ENCODE measurements at places on chromosomes 7 and 10.

DNA sequence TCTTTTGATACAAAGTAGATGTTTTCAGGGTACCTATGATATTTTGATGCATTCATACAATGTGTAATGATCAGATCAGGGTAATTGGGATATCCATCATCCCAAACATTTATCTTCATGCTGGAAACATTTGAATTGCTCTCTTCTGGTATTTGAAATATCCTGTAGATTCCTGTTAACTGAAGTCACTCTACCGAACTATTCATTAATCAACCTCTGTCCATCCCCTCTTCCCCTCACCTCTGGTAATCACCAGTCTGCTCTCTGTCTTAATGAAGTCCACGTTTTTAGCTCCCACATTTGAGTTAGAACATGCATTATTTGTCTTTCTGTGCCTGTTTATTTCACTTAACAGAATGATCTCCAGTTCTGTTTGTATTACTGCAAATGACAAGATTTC is 11.3 kb downstream of the MTG1 start:
- DNase-seq, result no peak

DNA sequence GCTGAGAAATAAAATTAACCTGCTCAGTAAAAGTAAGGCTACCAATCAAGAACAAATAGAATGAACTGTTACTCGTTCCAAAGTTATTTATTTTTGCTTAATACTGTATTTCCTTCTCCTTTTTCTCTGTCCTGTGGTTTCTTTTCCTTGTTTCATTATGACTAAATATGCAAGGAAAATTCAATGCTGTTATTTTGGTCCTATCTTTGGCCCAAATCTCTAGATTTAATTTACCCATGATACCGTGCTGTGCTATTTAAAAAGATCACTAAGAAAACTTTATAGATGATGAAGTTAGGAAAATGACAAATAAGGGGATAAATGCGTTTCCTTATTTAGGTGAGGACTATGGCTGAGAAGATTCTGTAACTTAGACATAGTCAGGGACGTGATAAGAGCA is 45.3 kb upstream of the FAM133B start:
- no peak for DNase-seq

DNA sequence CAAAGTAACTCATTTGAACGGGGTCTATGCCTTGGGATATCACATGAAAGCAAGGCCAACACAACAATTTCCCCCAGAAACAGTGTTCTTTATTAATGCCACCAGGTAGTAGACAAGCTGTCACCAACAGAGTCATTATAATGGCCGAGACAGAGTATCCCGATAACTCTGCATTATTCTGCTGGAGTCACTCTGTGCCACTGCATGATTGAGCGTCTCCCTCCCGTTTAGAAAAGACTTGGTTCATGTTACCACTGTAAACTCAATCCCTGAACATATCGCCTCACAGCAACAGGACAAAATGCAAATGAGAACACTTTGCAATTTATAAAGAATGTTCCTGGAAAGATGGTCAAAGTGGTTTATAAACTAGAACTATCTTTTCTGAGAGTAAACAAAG is 932.5 kb downstream of the GATA3 start:
- DNase-seq, result no peak

DNA sequence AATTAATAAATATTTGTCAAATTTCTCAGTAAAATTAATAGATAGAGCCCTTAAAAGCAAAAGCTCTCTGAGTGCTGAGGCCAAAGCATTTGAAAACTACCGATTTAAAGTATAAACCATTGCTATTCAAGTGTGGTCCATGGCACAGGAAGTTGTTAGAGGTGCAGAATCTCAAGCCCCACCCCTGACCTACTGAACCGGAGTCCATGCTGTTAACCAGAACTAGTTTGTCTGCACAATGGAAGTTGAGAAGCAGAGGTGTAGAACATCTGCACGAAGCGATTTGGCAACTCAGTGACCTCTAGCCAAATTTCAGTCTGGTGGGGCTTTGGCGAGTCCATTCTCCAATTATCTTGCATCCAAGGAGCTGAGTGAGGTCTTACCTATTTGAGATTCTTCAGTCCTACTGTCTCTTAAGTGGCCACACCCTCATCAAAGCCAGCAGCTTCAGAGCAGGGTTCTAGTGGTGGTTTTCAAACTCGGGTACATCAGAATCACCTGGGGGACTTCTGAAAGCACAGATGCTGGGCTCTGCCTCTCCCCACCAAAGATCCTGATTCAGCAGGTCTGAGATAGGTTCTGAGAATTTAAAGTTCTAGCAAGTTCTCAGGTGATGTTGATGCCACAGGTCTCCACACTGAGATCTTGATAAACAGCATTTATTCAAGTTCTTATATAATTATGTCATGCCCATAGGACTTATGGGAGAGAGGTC is 96.8 kb upstream of the SAMD8 start:
- DNase-seq, result no peak

DNA sequence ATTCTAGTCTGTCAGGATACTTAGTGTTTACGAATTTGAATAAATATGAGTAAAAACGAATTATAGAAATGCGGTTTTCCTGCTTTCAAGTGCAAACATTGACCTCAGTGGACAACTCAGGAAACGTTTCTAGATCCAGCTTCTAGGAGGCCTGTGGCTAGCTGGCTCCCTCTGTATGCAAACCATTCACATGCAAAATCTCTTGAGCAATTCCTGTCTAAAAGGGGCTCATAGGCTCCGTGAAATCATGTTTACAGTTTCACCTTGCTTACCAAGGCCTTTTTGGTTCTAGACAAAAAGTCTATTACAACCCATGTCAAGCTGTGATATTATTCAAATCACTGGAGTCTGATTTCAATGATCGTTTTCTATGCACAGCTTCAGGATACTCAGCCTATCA is 364.5 kb downstream of the DPP6 start:
- DNase-seq, result no peak

GRCh38 chr10:49508654-49509053 is 30.3 kb downstream of the ERCC6 start:
- no peak for DNase-seq

GRCh38 chr10:184911-185310 is 49.7 kb downstream of the ZMYND11 start:
- no peak for DNase-seq

DNA sequence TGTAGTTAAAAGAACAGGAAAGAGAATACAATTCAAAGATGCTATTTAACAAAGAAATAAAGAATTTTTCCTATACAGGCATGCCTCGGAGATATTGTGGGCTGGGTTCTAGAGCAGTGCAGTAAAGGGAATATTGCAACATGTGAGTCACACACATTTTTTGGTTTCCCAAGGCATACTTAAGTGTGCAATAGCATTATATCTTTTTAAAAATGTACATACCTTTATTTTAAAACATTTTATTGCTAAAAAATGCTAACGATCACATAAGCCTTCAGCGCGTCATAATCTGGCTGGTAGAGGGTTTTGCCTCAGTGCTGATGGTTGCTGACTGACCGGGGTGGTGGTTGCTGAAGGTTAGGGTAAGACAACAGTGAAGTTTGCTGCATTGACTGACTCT is 54.4 kb downstream of the ESYT2 start:
- DNase-seq, result no peak

DNA sequence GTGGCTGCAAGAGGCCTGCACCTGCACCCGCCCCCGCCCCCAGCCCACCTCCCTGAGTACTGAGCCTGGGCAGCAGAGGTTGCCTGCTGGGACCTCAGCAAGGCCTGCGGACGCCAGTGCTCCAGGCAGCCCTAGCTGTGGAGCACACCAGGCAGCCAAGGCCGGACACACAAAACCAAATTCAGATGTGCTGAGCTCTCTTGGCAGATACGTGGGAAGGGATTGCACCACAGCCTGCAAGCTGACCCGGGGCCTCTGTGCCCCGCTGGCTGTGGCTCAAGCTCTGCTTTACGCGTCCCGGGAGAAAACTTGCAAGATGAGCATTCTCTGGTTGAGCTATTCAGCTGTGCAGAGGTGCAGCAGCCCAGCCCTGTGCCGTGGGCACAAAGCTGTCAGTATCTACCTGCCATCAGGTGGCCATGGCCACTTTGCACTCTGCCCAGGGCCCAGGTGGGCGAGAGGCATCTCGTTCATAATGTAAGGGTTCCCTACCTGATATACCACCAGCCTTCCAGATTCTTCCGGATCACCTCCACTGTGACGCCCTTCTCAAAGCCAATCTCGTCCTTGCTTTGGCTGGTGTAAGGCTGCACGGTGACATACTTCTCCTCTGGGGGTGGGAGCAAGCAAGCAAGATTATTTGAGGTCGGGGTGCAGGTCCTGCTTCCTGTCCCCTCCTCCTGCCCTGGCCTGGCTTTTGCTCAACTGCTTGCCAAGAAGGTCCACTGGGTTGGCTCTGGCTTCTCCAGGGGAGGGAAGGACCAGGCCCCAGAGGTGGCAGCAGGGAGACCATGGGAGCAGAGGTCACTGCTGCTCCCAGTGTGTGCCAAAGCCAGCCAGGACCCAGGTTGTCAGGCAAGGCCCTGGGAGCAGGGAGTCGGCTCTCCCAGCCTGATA is 123.4 kb downstream of the NEURL1 start:
- DNase-seq, result no peak

GRCh38 chr10:28468707-28469483 is 64.0 kb upstream of the WAC start:
- DNase-seq, result no peak

GRCh38 chr7:120114626-120115025 is 158.3 kb upstream of the KCND2 start:
- no peak for DNase-seq

Data from retinal pigment epithelial cell (primary cell).